ENCODE measurements at places on chromosomes 7 and 10. TPM values are rescaled to one million over a fixed set of nuclear protein-coding genes. Genes with fewer than 3 reads are reported as not detected.

HOGA1 gene
- 3.9 TPM for total RNA-seq

AFAP1L2 gene
- 0.37 TPM for total RNA-seq

MRM2 gene
- 49.2 TPM for total RNA-seq

TET1 gene
- 2.9 TPM for total RNA-seq

ECHS1 gene
- total RNA-seq, result 80.6 TPM

CH25H gene
- not detected for total RNA-seq

DNA sequence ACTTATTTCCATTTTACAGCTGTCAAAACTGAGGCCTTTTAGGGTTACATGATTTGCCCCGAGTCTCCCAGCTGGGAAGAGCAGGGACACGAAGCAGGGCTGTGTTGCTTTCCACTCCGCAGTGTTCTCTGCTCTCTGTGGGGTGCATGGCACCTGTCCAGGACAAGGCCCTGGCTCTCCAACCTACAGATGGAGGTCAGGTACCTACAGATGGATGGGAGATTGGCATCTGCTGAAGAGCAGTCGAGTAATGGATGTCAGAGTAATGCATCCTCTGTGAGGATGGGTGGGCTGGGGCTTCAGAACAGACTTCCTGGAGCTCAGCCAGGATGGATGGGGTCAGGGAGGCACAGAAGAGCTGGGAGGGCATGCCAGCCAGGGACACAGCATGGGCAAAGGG, 85.0 kb downstream of the EMX2 start:
- DNase-seq, result no peak

DNA sequence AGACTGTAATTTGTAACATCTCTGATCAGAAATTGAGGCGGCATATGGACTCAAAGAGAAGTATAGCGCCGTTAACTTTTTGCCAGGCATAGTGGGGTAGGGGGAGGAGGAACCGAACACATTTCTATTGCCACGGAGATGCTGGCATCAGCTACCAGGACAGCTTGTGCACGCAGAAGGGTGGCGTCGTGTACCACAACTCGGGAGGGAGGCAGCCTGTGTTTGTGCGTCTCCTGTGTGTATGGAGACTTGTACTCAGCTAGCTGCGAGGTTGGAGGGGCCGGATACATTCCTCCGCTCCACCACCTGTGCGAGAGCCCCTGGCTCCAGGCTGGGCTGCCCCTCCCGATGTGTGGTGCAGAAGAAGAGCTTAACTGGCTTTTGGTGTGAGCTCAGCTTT, 634.8 kb downstream of the TYW1 start:
- no peak for DNase-seq

- DNase-seq, result no peak
Measured at GRCh38 chr7:150849204-150849775, 3.0 kb upstream of the AOC1 start.

DNA sequence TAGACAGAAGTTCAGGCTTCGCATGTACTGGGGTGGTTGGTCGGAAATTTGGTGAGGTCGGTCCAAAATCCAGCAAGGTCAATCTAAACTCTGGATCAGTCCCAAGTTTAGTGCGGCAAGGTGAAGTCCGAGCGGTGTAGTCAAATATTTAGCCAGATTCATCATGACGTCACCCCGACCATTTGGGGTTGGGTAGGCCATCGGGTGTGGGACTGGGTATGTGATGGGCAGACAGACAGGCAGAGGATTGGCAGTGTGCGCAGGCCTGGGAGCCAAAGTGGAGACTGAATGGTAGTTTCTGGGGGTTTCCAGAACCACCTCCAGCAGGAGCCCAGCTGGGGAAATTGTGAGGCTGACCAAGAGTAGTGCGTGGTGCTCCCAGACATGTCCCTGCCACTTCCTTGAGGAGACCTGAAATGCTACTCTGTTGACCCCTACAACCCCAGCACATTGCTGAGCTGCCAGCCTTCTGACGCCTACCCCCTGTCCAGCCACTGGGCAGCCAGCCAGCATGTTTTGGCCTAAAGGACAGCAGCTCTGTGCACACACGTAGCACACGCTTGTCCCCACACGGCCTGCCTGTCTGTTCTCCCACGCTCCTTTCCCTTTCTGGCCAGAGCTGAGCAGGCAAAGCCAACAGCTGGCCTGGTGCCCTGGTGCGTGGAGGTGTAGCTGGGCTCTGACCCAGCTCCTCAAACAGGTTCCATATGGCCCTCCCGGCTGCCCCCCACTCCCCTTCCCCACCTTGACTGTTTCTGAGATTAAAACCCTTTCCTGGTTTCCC, 55.9 kb downstream of the FAM241B start:
- no peak for DNase-seq

- DNase-seq, result no peak
Measured at GRCh38 chr7:12317675-12318074, 86.0 kb downstream of the VWDE start.

DNA sequence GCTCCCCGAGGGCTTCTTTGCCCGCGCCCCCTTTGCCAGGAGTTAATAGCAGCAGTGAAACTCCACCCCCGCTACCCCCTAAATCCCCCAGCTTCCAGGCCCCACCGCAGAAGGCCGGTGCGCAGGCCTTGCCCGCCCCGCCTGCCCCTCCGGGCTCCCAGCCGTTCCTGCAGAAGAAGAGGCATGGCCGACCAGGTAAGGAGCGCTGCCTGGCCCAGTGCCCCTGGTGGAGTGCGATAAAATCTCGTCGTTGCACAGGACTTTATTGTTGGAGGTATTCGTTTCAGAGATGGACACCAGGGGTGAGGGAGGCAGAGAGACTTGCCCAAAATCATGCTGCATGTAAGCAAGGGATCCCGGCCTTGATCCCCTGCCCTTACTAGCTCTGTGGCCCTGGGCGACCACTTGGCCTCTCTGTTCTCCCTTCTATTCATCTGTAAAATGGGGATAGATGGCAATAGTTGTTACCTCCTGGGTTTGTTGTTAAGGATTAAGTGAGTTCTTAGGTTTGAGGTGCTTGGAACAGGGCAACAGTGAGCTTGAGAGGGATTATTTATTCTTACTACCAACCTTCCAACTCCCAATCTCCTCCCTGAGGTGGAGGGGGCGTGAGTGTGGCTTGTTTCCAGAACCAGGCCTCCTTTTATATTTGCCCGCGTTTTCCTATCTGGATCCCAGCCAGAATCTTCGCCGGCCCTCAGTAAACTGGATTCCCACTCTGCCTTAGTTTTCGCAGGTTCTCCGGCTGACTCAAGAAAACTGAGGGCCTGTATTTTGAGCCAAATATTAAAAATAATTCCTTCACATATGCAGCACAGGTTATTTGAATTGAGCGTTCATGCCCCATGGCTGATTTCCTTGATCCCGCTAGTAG, 78.3 kb downstream of the WIPF3 start:
- DNase-seq, result no peak

DNA sequence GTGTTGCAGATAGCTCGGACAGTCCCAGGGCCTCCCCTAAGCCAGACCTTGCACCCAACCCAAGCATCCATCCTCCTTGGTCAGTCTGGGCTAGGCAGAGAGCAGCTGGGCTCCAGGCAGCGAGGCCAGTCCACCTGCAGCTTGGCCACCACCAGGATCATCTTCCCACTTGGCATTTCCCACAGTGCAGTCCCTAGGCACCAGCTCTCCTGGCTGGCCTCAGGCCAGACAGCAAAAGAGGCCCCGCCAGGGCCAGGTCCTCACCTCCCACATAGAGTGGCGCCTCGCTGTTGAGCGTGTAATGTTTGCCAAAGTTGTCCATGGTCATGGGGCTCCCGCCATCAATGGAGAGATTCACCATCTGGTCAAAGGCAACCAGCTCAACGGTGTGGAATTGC, 171.7 kb downstream of the LCOR start:
- DNase-seq, result no peak

GRCh38 chr7:143811-144453, 48.4 kb upstream of the FAM20C start:
- no peak for DNase-seq

DNA sequence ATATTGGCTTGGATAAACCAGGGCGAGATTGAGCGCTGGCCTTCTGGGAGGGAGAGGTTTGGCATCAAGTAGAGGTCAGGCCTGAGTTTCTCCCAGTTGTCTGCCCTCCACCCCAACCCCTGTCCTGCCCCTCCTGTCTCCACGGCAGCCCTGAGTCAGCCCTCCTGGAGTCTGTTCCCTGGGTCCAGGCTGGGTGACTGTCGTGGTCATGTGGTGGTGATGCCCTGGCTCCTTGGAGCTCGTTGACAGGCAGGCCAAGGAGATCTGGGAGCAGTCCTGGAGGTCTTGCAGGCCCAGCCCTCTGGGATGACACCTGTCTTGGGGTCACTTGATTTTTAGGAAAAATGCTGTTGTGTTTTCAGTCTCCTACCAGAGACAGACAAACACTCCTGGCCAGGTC, 53.6 kb upstream of the PODXL start:
- DNase-seq, result no peak

DNA sequence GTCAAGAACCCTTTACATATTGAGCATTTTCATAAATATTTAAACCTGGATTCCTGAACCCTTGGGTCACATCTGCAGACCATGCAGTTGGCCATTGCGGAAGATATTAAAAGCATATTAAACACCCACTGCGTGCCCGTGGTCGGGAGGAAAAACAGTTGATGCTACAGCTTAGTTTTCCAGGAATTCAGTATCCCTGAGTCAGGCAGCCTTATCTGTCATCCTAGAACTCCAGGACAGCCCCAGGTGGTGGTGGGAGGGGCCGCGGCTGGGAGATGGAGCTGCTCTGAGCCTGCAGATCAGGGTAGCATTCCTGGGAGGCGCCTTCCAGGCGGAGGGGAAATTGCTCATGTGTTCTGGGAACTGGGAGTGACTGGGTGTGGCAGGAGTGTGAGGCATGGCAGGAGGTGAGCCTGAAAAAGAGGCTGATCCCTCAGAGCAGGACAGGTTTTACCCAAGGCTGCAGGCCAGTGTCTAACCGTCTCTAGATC, 222.9 kb upstream of the SH2B2 start:
- no peak for DNase-seq

Data from SK-MEL-5 (cell line).